Activated T-helper 1 cell treated with anti-CD3 and anti-CD28 coated beads, Interleukin-2, amount 50 U/mL, for 16 hours (primary cell): ENCODE measurements at places on chromosomes 6 and 20.

DNA sequence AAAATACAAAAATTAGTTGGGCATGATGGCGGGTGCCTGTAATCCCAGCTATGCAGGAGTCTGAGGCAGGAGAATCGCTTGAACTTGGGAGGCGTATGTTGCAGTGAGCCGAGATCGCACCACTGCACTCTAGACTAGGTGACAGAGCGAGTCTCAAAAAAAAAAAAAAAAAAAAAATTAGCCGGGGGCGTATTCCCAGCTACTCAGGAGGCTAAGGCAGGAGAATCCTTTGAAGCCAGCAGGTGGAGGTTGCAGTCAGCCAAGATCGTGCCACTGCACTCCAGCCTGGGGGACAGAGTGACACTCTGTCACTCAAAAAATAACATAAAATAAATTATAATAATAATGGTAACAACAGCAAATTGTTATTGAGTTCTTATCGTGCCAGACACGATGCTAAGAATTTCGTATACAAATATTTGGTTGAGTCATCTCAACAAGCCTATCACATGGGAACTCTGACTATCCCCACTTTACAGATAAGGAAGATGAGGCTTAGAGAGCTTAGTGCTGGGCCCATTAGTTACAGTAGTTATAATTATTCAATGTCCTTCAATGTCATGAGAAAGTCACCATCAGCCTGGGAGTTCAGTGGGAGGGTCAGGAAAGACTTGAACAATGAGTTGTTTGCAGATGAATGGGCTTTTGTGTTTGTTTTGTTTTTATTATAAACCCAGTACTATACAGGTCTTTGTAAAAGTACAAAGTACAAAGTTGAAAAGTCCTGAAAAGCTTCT is 19.4 kb downstream of the C6orf15 start:
- no peak for DNase-seq

DNA sequence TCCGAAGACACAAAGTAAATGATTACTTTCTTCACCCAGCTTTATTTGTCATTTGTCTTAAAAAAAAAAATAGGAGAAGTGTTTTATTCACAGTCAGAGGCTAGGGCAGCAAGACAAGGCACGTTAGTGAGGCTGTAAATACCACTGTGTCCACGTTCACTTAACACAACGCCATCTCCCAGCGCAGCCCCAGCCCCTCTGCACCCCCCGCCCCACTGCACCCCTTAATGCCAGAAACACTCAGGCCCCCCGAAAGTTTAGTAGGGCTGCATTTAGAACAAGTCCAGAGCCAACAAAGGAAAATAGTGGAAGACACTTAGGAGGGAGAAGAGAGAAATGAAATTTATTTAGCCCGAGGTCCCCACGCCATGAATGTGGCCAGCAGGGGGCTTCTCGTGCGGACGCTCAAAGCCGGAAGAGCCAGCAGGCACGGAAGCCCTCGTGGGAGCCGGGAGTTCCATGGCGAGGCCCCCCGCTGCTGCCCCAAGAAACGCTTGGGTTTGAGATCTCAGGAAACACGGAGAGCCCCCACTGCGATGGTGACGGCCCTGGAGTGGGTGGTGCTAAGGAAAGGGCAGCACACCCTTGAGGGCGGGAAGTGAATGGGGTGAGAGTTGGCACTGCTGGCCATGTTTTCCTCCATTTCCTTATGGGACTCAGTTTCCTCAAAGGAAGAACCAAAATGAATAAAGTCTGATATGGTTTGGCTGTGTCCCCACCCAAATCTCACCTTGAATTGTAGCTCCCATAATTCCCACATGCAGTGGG is 50.2 kb downstream of the IYD start:
- DNase-seq: peak; percentile 18

- no peak for DNase-seq
Observed at GRCh38 chr6:126170978-126171382, 168.9 kb upstream of the CENPW start.

DNA sequence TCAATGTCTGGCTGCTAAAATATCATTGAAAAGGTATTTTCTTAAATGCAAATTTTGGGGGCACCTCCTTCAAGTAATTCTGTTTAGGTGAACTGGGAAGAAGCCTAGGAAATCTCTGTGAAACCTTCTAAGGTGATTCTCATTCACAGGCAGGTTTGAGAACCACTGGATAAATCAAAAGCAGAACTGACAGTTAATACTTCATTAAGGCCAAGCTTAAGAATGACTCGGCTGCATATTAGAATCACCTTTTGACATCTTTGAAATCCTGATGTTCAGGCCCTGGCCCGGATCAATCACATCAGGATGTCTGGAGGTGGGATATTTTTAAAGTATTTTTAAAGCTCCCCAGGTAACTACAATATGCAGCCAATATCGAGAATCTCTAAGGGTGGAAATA is 50.6 kb downstream of the FKBP1C start:
- DNase-seq: no peak

DNA sequence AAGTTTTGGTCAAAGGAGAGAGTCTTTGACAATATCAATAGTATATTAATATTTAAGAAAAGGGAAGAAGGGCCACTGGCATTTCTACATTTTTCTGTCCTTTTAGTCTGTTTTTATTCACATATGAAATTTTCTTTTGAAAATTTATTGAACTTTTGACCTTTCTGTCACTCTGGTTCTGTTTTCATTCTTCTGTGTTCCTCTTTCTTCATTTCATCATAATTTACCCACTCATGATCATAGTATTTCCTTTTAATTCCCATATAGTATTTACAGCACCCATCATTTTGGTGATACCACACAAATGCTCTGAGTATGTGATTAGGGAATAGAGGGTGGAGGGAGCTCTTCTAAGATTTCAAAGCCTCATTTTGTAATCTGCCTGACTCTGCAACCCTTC is 142.8 kb downstream of the GJA1 start:
- no peak for DNase-seq

DNA sequence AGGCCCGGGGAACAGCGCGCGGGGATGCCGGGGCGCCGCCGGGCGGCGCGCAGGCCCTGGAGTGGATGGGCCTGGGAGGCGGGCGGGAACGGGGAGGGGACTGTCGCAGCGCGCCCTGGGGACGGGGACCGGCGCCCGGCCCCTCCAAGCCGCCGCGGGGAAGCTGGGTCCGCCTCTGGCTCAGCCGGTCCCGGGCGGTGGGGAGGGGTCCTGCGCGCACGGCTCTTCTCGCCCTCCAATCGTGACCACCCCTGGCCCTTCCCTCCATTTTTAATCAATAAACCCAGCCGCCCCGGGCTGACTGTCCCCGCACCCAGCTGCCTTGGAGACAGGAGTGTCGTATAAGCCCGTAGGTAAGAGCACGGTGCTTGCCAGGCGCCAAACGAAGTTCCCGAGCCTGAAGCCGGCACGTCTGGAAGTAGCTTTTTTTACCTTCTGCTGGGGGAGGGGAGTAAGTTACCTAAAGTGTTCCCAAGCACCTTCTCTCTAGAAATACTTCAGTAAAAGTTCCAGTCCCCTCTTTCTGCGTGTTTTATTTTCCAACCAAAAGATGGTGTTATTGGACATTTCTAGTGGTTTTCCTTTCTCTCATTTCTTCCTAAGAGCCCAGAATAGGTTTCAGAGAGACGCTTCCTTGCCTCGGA is 780 bp upstream of the TAF4 start:
- peak; percentile 31 for DNase-seq

DNA sequence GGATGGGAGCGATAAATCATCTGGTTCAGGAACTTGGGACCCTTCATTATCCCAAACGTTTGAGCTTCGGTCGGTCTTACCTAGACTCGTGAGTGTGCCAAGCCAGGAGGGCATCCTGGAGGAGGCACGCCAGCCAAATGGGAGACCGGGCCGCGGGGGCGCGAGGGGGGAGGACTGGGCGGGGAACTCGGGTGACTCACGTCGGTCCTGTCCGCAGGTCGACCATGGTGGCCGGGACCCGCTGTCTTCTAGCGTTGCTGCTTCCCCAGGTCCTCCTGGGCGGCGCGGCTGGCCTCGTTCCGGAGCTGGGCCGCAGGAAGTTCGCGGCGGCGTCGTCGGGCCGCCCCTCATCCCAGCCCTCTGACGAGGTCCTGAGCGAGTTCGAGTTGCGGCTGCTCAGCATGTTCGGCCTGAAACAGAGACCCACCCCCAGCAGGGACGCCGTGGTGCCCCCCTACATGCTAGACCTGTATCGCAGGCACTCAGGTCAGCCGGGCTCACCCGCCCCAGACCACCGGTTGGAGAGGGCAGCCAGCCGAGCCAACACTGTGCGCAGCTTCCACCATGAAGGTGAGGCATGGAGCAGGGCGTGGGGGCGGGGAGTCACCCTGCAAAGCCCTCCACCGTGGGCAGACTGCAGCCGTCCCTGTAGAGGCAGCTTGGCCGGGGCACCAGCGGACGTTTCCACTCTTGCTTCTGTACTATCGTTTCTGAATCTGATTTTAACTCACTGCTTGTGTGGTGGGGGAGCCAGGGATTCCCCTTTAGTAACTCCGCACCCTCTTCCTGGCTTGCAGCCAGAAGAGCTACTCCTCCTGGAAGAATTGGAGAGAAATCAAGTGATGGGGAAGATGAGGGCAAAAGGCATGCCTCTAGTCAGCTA is 2.7 kb downstream of the BMP2 start:
- DNase-seq: no peak

- no peak for DNase-seq
Observed at GRCh38 chr20:8940326-8940725, 128.6 kb upstream of the PLCB4 start.

GRCh38 chr6:110410511-110410910 is 4.9 kb downstream of the DDO start:
- no peak for DNase-seq

DNA sequence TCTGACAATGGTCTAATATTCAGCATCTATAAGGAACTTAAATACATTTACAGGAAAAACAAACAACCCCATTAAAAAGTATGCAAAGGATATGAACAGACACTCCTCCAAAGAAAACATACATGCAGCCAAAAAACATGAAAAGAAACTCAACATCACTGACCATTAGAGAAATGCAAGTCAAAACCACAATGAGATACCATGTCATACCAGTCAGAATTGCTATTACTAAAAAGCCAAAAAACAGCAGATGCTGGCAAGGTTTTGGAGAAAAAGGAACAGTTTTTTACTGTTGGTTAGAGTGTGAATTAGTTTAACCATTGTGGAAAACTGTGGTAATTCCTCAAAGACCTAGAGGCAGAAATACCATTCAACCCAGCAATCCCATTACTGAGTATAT is 339.0 kb upstream of the ADGRB3 start:
- no peak for DNase-seq

DNA sequence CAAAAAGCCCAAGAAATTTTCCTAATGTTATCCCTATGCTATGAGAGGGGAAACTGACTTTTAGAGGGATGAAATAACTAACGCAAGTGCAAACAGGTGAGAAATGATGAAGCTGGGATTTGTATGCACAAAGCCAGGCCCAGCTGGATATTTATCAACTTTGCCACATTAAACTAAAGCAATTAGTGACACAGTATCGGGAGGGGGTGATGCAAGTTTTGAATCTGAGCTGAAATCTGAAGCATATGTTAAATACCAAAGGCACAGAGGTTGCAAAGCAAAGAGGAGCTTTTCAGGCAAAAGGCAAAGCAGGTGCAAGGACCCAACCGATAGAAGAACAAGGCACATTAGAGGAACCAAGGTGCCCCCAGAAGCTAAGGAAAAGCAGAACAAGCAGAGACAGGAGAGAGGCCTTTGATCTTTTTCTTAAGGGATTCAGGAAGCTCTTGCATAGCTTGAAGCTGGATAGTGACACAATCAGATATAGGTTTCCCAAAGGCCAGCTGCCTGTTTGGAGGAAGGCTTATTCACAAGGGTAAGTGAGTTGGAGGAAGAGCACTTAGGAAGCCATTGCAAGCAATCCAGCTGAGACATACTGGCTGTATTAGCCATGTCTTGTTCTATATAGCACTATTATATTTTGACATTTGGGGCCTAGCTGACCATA is 207.5 kb downstream of the HIVEP2 start:
- no peak for DNase-seq

DNA sequence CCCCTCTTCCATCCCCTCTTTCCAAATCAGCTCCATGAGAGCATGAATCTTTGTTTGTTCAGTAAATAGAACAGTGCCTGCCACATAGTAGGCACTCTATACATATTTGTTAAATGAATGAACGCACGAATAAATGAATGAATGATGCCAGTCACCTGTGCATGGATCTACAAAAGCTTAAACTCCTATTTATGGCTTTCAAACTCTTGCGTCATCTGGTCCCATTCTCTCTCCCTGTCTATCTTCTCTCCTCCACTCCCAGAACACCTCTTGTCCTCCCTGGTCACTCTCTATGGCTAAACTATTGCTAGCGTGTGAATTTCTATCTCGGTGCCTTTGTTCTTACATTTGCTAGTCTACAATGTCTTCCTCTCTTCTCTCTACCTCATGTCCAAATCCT is 24.8 kb downstream of the SCGN start:
- no peak for DNase-seq

DNA sequence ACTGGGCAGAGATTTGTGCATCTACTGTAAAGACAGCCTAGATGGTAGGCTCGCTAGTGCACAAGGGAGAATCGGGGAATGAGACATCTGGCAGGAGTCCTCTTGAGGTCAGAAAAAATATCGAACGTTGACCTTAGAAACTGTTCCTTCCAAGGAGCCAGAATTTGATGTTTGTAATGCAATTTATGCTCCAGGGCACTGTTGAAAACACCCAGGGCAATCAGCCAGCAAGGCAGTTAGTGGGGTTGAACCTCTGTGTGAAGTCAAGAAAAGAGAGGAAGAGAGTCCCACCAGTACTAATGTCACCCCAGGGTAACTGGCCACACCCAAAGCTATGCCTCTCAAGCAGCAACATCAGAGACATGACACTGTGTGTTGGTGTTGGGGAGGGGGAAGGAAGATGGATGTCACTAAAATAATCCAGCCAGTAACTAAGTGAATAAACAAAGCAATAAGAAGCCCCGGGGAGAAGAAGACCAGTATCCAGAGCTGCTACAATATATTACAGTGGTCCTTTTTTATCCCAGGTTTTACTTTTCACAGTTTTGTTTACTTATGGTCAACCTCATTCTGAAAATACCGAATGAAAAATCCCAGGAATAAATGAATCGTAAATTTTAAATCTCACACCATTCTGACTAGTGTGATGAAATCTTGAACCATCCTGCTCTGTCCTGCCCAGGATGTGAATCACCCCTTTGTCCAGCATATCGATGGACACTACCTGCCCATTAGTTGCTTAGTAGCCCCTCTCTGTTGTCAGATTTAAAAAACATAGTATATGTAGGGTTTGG is 32.9 kb upstream of the PDE10A start:
- DNase-seq: no peak

DNA sequence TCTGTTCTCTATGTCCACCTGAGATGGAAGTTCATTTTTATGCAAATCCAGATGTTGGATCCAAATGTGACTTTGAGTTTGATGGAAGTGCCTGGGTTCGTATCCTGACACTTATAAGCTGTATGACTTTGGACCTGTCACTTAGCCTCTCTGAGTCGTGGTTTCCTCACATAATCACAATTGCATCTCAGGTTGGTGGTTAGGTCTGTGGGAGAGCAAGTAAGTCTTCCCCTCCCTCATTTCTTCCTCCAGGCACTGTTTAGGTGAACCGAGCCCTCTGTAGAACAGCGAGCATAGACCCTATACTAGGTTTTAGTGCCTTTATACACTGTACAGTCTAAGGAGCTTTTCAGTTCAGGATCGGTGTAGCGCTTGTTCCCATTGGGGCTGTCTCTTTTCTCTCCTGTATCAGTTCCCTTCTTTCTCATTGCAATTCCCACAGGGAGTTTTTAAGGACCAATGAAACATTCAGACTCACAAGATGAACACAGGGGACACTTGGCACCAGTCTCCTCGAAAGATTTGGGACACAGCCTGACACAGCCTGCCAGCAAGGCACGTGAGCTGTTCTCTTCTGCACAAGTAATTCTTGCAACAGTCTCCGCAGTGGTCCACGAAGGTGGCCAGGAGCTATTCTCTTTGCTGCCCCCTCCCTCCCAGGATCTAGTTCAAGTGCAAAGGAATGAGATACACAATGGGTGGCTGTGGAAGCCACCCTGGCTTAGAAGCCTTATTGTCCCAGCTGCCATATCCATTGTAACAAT is 11.8 kb downstream of the TOX2 start:
- no peak for DNase-seq
